ENCODE measurements at places on chromosomes 4 and X. TPM values are rescaled to one million over a fixed set of nuclear protein-coding genes. Genes with fewer than 3 reads are reported as not detected.

- no peak for DNase-seq
Measured at GRCh38 chr4:82643994-82644733, 82.4 kb upstream of the TMEM150C start.

DNA sequence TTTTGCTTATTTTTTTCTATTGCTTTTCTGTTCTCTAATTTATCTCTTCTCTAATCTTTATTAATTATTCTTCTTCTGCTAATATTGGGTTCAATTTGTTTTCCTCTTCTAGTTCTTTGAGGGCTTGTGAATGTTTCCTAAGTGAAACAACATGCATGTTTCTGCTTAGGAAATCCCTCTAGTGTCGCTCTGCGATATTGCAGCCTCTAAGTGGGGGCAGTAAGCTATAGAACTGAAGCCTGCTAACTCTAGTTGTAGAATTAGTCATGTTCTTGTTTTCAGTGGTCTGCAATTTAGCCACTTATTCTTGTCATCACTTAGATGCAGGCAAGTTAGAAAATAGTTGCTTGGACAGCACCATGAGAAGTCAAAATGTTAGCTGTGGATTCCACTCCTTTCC lies 222.6 kb downstream of the SPIN4 start:
- no peak for DNase-seq

The MAGEA9B gene
- polyA plus RNA-seq: not detected

The LRCH2 gene
- 0.46 TPM for polyA plus RNA-seq

DNA sequence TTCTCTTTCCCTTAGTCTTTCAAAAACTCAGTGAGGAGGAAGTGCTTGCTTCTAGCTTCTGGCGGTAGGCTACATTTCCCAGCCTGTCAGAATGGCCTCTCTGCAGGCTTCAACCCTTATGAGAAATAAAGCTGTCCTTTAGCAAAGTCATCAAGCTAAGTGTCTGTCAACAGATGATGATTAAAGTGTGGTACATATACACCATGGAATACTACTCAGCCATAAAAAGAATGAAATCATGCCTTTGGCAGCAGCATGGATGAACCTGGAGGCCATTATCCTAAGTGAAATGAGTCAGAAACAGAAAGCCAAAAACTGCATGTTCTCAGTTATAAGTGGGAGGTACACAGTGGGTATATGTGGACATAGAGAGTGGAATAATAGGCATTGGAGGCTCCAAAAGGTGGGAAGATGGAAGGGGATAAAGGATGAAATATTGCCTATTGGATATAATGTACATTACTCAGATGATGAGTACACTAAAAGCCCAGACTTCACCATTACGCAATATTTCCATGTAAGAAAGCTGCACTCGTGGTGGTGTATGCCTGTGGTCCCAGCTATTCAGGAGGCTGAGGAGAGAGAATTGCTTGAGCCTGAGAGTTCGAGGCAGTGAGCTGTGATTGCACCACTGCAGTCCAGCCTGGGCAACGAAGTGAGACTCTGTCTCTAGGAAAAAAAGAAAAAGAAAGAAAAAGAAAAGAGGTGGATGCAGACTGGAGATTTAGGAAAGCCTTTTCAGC lies 7.9 kb downstream of the TRIM2 start:
- no peak for DNase-seq

GRCh38 chr4:140654495-140654814 lies 85.7 kb upstream of the UCP1 start:
- DNase-seq: no peak

Measured in heart right ventricle (tissue), 16 donors.